ENCODE measurements at places on chromosomes 1 and 21.

- DNase-seq = no peak
These were observed 34.3 kb upstream of the KCNA3 start for GRCh38 chr1:110708974-110709440.

DNA sequence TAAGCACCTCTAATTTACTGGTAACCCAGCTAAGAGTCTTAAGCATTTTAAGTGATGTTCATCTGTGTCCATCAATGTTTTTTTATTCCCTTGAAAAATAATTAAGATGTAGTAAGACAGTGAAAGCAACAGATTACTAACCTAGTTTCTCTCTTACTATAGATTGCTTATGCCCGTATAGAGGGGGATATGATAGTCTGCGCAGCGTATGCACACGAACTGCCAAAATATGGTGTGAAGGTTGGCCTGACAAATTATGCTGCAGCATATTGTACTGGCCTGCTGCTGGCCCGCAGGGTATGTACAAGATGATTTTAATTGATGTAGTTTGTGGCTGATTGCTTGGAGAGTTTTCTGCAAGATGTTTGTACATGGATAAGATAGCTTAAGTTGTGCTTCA, 2.8 kb downstream of the RPL5 start:
- no peak for DNase-seq

DNA sequence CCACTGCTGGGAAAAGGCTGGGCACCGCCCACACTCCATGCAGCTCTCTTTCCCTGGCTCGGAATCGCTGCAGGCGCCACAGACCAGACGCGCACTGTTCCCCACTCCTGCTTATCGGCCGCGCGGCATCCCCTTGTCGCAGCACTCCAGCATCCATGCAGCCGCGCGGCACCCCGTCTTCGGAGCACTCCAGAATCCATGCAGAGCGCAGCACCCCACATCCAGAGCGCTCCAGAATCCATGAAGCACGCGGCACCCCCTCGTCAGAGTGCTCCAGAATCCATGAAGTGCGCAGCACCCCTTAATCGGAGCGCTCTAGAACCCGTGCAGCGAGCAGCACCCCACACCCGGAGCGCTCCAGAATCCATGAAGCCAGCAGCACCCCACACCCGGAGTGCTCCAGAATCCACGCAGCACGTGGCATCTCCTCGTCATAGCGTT, 9.5 kb downstream of the TFF3 start:
- DNase-seq = no peak

DNA sequence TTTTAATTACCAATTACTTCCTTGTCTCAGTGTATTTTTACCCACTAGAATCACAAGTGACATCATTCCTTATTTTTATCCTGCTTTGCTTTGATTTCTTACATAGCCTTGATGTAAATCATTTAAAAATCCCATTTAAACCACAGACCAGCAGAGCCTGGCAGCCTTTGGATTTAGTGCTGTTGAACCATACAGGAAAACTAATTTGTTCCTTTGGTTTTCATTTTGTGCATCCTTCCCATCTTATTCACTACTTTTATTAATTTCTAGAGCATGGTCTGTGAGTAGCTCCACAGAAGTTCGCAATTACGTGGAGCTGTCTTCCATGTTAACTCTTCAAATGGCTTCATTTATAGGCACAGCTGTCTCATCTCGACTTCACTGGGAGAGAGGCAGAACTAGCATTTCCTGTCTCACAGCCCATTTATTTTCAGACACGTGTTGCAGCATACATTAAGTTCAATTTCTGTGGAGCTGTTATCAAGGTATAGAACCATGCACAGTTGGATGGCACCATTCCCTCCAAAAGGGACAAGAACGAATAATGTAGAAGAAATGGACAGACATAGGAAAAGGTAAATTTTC, 235.3 kb downstream of the MRPL39 start:
- no peak for DNase-seq

DNA sequence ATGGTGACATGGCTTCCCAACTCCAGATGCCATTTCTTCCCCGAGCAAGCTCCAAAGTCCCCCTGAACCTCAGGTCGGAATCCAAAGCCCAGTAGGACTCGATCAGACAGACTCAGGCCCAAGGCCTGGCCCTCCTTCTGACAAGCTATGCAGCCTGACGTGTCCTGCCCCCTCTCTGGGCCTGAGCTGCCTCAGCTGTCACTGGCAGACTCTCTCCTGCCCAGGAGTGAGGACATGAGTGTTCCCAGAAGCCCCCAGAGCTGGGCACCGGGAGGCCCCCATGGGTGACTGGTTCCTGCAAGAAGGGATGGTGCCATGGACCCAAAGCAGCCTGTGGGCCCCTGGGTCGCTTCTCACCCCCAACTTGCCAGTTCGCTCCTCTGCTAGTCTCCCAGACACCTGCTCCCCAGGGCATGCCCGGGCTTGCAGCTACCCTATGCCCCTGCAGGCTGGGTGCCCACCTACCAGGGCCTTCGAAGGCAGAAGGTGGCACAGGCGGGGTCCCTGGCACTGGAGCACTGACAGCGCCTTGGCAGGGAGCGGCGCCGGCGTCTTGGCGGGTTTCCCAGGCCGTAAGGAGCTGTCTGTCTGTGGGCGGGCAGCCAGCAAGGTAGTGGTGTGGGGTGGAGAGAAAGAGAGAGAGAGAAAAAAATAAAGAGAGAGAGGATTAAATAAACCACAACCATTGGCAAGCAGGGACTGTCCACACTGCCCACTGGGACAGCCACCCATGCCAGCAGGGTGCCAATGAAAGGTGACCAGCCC, 2.3 kb downstream of the EDN2 start:
- no peak for DNase-seq
